Tongue (tissue), 3 donors: ENCODE measurements at places on chromosomes 7 and 10. TPM values are rescaled to one million over a fixed set of nuclear protein-coding genes. Genes with fewer than 3 reads are reported as not detected.
A peak's percentile ranks its signal among the peaks of the same experiment; 100 is the strongest.

The CLCN1 gene
- 3.1 TPM for total RNA-seq

The MET gene
- total RNA-seq: 23.3 TPM

The RET gene
- 12.0 TPM for total RNA-seq

The ALOX5 gene
- 12.4 TPM for total RNA-seq

The PILRA gene
- total RNA-seq: 1.1 TPM

The PPP1R3C gene
- total RNA-seq: 540 TPM

The ZNF277 gene
- total RNA-seq: 32.5 TPM

The HOXA10 gene
- total RNA-seq: not detected

The PIK3AP1 gene
- 9.8 TPM for total RNA-seq

The GDF10 gene
- total RNA-seq: 32.6 TPM

The CTAGE6 gene
- 0.72 TPM for total RNA-seq

The NPY gene
- total RNA-seq: not detected

The CALY gene
- not detected for total RNA-seq

- no peak for DNase-seq
These were observed 239.5 kb downstream of the KIAA1217 start for GRCh38 chr10:24448351-24448999.

- no peak for DNase-seq
These were observed 63.4 kb upstream of the SYPL1 start for GRCh38 chr7:106175507-106175906.

- DNase-seq: no peak
These were observed 163.2 kb downstream of the SH2D4B start for GRCh38 chr10:80700760-80701444.

DNA sequence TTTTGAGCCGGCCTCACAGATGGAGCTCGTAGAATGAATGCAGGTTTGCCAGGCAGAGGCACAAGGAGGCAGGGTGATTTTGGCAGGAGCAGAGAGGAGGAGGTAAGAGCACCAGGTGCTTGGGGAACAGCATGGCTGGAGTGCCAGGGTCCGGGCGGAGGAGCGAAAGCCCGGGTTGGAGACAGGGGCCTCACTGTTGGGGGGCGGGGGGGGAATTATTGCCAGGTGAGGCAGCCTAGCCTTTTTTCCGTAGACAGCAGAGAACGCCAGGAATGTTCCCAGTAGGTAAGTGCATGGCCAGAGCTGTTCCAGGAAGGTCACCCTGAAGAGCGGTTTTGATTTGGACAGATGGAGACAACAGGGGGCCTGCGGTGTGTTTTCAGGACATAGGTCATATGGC, 9.5 kb downstream of the SRRM3 start:
- no peak for DNase-seq

GRCh38 chr10:130767116-130767730, 544.3 kb downstream of the TCERG1L start:
- DNase-seq: no peak

GRCh38 chr10:110311357-110311949, 6.7 kb upstream of the SMNDC1 start:
- peak; percentile 75 for DNase-seq

DNA sequence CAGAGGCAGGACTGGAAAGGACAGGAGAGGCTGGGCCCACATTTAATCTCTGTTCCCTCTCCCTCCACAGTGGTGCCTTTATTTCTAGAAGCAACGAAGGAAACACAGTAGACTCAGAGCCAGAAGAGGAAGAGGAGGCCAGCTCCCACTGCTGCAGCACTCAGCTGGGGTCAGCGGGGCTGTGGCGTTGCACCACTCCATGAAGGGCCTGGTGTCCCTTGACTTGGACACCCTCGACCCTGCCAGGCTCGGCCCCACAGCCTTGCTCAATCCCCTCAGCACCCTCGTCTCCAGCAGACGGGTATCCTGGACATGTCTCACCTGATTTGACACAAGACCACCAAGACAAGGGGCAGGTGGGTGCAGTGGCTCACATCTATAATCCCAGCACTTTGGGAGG, 38.8 kb downstream of the PRKAG2 start:
- DNase-seq: no peak

- no peak for DNase-seq
These were observed 266.6 kb upstream of the PHYHIPL start for GRCh38 chr10:58909881-58910280.

DNA sequence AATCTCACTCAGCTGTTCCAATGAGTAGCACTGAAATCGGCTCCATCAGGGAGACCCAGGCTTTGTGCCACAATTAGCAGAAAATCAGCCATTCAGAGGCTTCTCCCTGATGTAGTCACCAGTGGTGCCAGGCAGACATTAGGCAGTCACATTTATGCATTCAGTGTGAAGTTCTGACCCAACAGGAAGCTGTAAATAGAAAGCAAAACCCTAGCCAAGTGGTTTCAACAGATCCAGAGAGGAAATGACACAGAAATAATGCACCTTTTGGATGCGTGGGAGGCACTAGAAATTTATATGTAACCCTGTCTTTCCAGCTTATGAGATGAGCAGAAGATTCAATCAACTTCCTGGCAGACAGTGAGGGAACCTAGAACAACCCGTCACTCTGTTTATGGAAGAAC, 186.4 kb downstream of the PDE1C start:
- DNase-seq: peak; percentile 34

DNA sequence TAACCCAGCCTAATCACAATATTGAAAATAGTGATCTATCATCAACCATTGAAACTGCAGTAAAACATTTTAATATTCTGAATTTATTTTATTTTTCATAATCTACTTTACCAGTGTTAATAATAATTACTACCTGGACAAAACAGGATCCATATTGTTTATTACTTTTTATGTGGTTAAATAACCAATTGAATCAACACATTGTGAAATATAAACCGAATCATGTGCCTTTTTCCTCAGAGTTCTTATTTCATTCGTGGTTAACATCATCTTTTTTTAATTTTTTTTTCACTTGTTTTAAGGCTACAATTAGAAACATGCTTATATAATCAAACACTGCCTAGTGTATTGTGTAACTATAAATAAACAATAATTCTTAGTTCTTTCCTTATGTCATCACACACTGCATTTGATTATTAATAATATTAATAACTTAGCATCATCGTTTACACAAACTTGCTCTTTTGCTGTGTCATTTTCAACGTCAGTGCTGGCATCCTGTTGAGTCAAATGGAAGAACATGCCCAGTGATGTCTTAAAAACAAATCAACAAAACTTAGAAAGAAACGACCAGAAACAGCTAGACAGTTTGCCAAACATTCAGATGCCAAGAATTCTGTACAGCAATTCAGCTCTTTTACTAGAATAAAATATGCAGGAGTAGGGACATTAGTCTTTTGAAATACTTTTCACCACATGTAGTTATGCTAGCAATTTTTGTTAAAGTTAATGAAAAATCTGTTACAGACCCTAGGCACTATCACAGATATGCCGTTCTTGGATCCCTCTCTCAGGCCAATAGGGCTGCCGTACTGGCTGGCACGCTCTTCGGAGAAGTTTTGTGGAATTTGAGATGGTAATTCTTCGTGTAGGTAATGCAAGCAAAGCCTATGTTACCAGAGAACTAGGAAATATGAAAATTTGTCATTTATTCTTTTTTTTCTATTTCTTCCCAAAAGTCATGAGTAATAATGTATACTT, 330.4 kb upstream of the SEMA3A start:
- DNase-seq: no peak

- no peak for DNase-seq
These were observed 29.1 kb downstream of the TRUB1 start for GRCh38 chr10:114967071-114967470.

DNA sequence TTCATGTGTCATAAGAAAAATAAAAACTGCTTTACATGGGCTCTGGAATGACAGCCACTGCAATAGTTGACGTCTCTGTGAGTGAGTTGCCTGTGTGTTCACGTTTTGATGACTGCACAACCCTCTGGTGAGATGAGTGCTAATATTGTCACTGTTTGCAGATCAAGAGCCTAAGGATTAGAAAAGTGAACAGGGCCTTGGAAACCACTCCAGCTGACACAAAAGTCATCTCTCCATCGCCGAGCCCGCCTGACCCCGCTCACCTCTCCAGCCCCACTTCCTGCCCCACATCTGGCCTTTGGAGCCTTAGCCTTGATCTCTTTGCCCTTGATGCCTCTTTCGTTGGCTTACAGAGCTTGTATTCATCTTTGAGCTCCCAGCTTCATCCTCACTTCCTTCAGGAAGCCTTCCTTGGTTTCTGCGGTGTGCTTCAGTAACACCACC, 351.7 kb downstream of the TCERG1L start:
- no peak for DNase-seq

DNA sequence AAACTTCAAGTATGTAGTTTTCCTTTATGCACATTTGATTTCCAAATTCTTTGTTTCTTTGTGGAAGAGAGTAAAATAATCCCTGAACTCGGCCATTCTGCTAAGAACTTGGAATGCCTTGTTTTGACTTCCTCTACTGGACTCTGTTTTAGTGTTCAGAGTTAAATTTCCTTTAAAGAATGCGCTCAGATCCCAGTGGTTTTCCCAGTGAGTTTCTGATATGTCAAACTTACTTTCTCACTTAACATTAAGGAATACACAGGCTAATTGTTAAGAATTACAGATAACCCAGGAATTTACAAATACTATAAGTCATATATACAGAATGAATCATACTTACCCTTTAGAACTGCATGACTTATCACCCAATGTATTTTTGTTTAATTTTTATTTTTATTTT, 1067.6 kb upstream of the CELF2 start:
- no peak for DNase-seq

DNA sequence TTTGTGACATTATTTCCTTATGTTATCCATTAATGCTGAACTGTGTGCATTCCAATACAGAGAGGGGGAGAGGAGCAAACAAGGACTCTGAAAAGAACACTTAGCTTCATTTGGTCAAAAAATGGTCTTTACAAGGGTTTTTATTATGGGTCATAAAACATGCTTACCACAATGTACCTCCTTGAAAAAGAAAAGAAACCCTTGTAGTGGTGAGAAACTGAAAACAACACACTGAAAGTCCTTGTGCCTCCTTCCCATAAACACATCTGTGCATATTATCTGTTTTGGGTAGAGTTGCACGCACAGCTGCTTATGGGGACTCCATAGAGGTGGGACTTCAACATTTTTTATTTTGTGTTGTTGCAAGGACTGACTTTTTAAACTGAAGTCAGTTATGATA, 98.7 kb downstream of the CDK6 start:
- DNase-seq: no peak

DNA sequence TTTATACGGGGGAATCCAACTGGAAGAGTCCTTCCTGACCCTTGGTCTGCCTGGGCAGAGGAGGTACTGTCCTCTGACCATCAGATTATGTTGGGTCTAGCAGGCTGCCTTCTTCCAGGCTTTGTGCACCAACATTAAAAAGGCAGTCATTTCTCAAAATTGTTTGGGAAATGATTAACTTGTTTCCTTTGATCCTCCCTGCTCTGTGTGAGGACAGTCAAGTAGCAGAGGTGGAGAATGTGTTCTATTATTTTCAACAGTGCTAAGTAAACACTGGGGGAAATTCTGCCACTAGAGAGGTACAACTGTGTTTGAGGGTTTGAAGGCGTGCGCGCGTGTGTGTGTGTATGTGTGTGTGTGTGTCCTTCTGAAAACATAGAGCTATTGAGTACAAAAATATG, 20.6 kb downstream of the ACSL5 start:
- DNase-seq: no peak

GRCh38 chr10:44723619-44724325, 187.4 kb upstream of the TMEM72 start:
- DNase-seq: no peak

- DNase-seq: no peak
These were observed 67.5 kb upstream of the TES start for GRCh38 chr7:116142850-116143249.

DNA sequence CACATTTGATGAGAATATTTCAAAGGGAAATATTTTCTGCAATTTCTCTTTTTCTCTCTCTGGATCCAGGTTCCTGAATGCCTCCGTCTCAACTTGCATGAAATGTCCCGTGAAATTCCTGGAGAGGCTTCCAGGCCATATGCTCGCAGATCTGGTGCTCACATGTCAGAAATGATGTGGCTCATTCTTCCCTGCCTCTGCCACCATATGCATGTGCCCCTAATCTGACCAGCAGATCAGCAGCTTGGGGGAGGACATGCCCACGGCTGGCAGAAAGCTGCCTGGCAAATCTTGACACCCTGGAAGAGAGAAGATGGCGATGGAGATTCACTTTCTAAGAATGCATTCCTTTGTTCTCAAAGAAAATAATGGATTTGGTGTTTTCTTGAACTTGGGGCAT, 490.7 kb downstream of the RPS24 start:
- peak; percentile 80 for DNase-seq

GRCh38 chr10:64091897-64092296, 570.7 kb downstream of the REEP3 start:
- peak; percentile 11 for DNase-seq

- no peak for DNase-seq
These were observed 5.2 kb downstream of the STEAP2 start for GRCh38 chr7:90216771-90217170.

DNA sequence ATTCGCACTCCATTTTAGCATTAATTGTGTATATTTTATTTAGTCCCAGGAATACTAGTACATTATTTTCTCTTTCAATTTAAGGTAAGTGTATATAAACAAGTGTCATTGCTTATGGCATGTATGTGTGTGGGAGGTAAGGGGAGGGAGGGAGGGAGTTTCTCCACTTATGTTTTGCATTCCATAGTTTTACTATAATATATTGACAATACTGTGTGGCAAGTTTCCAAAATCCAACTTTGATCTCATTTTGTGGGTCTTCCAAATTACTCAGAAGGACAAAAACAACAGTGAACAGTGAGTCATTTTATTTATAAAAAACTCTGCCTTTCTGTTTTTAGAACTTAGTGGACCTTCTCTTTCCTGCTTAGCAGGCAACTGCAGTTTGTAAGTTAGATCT, 102.3 kb upstream of the SEMA3E start:
- peak; percentile 2 for DNase-seq

DNA sequence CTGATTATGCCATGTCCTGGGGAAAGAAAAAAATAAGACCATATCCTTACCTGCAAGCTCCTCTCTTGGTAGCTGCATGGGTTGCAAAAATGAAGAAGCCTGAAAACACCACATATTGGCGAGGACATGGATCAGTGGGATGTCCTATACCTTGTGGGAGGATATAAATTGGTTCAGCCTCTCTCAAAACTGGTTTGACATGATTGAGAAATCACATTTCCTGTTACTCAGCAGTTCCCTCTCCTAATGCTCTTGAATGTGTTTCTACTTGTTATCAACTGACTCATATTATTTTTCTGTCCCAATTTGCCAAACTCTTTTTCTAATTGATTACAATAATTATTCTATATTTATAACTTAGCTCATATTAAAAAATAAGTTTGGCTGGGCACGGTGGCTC, 380.2 kb downstream of the EXOC4 start:
- no peak for DNase-seq

- DNase-seq: no peak
These were observed 49.0 kb downstream of the COL17A1 start for GRCh38 chr10:104036518-104037260.

DNA sequence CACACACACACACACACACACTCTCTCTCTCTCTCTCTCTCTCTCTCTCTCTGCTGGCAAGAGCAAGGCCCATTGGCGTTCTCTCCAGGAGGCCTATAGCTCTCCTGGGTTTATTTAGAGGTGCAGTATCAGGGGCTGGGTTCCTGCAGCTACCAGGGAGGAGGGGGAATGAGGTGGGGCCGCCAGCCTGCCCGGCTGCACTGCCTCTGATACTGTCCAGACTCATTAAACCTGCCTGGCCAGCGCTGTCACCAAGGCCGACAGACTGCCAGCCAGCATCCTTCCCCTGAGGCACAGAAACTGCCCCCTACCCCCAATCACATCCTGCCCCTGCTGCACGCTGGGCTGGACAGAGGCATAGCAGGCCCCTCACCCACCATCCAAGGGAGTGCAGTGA, 4.3 kb downstream of the PRRT4 start:
- no peak for DNase-seq
